Ascending aorta (tissue), 2 donors: ENCODE measurements at places on chromosomes 4 and X. TPM values are rescaled to one million over a fixed set of nuclear protein-coding genes. Genes with fewer than 3 reads are reported as not detected.

- no peak overlapping the region for H3K27ac ChIP-seq
- H3K4me1 ChIP-seq: no peaks in the 10 kb centered on the region
Observed at GRCh38 chrX:17161991-17162390, 213.0 kb upstream of the NHS start.

DNA sequence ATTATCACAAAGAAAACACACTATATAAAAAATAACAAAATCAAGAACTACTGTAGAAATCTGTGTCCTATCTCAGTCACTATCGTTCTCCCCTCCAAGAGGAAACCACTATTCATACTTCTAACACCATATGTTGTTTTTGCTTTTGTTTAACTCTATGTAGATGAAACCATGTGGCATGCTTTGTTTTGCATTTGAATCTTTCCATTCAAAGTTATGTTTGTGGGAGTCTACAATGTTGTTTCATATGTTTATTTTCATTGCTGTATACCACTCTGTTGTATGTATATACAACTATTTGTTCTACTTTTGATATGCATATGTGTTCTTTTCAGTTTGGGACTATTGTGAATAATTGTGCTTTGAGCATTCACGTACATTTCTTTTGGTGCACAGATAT is 116.1 kb downstream of the PABPC4L start:
- H3K4me3 ChIP-seq: no peak overlapping the region
- H3K27me3 ChIP-seq: no peaks in the 10 kb centered on the region
- H3K27ac ChIP-seq: no peak overlapping the region
- no peaks in the 10 kb centered on the region for H3K36me3 ChIP-seq
- DNase-seq: no peak
- no peaks in the 10 kb centered on the region for H3K4me1 ChIP-seq

- no peak for DNase-seq
- H3K4me3 ChIP-seq: no peak overlapping the region
- no peaks in the 10 kb centered on the region for H3K27me3 ChIP-seq
- H3K36me3 ChIP-seq: no peaks in the 10 kb centered on the region
Observed at GRCh38 chrX:72057849-72058248, 73.9 kb downstream of the RTL5 start.

DNA sequence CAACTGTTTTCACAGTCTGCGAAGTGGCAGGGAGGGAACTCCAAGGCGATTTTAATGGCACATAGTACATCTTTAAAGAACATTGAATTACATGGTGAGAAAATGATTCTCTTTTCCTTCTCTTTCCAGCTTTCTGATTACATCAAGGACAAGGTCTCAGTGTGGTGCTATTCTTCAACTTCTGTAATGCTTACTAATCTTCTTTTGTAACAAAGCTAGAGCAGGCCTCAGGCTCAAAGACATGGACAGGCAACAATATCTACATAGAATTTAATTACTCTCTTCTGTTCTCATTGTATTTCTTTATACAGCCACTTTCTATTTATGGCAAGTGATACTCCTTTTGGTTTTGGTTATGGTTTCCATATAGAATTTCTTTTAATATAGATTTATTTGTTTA is 48.4 kb downstream of the RTL5 start:
- DNase-seq: no peak
- no peaks in the 10 kb centered on the region for H3K27me3 ChIP-seq
- H3K4me1 ChIP-seq: peaks cover 3% of the 10 kb centered on the region
- no peaks in the 10 kb centered on the region for H3K36me3 ChIP-seq
- no peak overlapping the region for H3K27ac ChIP-seq

- no peaks in the 10 kb centered on the region for H3K36me3 ChIP-seq
- H3K27me3 ChIP-seq: no peaks in the 10 kb centered on the region
- no peak for DNase-seq
- H3K4me3 ChIP-seq: no peak overlapping the region
- peaks cover 4% of the 10 kb centered on the region for H3K4me1 ChIP-seq
Observed at GRCh38 chr4:26062215-26062614, 148.2 kb downstream of the SMIM20 start.

The FOXP3 gene
- not detected for total RNA-seq

GRCh38 chr4:3857269-3857926 is 91.2 kb downstream of the ADRA2C start:
- H3K36me3 ChIP-seq: no peaks in the 10 kb centered on the region
- H3K27me3 ChIP-seq: no peaks in the 10 kb centered on the region
- H3K4me1 ChIP-seq: no peaks in the 10 kb centered on the region
- H3K4me3 ChIP-seq: no peak overlapping the region
- no peak for DNase-seq

The DGAT2L6 gene
- total RNA-seq: not detected

The HMX1 gene
- not detected for total RNA-seq

The TNIP3 gene
- total RNA-seq: not detected

The F8A2 gene
- not detected for total RNA-seq

- H3K27me3 ChIP-seq: no peaks in the 10 kb centered on the region
- peak overlapping the region; percentile 82 for H3K4me3 ChIP-seq
- no peaks in the 10 kb centered on the region for H3K36me3 ChIP-seq
Observed at GRCh38 chr4:143337600-143338287, 1.1 kb downstream of the GAB1 start.
